ENCODE measurements at places on chromosomes 2 and 18.

DNA sequence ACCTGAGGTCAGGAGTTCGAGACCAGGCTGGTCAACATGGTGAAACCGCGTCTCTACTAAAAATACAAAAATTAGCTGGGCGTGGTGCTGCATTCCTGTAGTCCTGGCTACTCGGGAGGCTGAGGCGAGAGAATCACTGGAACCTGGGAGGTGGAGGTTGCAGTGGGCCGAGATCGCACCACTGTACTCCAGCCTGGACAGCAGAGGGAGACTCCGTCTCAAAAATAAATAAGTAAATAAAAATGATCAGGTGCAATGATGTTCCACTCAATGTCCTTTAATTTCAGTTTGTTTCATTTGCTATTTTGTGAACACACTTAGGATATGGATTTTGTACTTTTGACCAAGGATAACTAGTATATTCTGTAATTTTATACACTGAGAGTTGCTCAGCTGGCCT lies 9.3 kb downstream of the HADHA start:
- DNase-seq = no peak

DNA sequence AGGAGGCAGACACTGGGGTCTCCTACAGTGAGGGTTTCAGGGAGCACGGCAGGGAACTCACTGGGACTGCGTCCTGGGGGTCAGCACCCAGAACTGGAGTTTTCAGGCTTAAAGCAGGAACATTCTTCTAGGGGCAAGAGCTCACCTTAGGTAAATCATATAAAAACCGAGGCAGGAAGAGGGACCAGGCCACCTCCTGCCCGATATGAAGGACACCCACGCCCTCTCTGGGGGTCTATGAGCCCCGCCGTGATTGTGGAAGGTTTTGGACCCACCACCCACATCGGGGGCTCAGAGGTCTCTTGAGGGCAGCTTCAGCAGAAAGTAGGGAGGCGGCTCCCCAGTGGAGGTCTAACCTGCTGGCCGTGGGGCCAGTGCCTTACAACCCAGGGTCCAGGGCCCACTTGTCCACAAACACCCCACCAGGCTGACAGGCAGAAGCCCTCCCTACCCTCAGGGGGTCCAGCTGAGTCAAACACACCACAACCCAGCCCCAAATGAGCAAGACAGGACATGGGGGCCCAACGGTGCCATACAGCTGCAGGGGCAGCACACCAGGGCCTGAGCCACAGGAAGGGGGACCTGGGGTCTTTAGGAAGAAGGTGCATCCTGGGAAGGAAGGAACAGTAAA lies 25.3 kb downstream of the CROCC2 start:
- no peak for DNase-seq

GRCh38 chr2:139946690-139947089 lies 1166.5 kb upstream of the NXPH2 start:
- no peak for DNase-seq

GRCh38 chr18:58661423-58661822 lies 9.8 kb upstream of the MALT1 start:
- no peak for DNase-seq

GRCh38 chr2:239388236-239389151 lies 12.3 kb downstream of the HDAC4 start:
- DNase-seq = no peak

DNA sequence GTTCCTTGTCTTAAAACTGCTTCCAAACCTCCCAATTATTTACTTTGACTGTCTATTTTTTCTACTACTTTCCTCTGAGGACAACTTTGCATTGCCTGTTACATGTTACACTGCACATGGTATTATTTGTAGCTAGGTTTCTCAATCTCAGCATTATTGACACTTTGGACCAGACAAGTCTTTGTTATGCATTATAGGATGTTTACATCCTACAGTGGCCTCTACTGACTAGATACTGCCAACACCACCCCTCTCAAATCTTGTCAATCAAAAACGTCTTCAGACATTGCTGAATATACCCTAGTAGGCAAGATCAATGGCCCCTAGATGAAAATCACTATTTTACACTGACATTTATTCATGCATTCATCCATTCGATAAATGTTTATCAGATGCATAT lies 129.6 kb upstream of the DNAJC10 start:
- no peak for DNase-seq

GRCh38 chr18:3593381-3593903 lies 143.5 kb downstream of the TGIF1 start:
- no peak for DNase-seq

DNA sequence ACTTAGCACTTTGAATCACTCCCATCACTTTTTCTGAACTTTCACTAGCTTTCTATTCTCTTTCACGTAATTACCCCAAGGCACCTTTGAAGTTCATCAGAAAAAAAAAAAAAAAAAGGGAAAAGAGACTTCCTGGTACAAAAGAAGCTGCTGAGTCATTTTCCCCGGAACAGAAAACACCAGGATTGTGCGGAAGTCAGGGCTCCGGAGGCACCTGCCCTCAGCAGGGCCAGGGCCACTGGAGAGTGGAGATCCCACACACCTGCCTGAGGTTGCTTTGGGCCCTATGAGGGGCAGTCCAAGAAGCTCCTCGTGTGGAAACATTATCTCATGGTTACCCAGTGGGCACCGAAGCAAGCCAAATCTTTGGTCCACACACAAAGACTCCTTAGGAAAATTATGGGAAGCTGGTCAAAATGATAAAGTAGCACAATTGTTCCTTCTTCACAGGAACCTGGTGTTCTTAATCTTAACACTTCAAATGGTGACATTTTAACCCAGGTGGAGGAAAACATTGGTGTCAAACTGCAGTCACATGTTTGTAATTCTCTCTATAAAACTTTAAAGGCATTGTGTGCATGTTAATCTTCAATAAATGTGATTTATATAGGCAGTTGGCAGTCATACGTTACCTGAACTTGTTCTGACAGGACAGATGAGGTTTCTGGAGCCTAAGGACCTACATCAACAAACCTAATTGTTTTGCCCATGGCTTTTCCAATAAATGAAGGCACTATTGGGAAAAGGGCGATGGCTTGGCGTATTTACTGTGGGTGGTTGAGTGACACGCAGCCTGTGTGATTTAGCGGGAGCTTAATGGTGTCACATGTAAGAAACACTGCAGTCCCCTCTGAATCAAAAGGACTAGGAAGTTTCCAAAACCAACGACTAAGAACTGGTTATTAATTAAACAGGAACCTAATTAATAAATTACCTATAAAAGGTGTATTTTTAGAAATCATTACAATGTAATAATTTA lies 23.4 kb upstream of the FAM110C start:
- DNase-seq = no peak

DNA sequence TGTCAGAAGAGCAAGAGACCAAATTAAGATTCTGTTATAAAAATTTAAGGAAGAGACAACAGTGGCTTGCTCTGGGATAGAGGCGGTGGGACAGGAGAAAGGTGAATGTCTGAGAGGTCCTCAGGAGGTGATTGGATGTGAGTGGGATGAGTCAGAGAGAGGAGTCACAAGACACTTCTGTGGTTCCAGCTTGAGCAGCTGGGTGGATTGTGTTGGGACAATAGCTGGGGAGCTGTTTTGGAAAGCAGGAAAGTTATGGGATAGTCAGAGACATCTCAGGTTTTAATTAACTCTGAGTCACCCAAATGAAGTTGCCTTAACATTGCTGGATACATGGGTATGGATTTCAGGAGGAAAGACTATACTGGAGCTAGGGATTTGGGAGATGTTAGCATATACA lies 218.0 kb upstream of the TRIB2 start:
- DNase-seq = no peak

DNA sequence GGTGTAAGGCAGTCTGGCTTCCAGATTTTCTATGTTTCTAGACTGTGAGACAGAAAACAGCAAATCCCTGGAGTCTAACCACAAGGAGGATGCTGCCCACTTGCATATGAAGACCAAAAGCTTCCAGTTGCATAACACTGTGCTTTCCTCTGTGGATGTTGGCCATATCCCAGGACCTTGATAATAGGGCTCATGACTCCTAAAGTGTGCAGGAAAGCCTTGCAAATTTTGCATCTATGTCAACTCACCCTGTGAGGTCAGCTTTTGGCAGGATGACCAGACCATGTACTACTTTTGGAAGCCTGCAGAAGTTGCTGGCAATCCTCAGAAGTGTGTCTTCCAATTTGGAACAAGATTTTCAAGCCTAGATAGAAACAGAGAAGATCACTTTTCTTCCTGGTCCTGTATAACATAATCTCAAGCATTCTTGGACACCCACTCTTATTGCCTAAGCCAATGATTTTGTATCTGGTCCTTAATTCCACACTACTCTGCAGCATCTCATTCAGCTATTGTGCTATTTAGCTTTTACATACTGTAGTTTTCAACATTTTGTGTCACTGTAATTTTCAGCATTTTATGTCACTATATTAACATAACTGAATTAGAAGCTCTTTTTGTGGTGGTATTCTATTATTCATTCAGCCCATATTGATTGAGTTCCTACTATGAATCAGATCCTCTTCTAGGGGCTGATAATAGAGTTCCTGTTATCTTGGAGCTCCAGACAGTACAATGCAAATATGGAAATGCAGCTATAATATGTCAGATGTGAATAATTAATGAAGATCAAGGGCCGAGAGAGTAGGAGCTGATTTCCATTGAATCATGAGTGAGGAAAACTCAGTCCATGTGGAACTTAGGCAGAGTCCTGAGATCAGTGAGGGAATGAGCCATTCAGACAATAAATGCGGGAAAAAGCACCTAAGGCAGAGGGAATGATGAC lies 85.3 kb upstream of the RAB27B start:
- no peak for DNase-seq

DNA sequence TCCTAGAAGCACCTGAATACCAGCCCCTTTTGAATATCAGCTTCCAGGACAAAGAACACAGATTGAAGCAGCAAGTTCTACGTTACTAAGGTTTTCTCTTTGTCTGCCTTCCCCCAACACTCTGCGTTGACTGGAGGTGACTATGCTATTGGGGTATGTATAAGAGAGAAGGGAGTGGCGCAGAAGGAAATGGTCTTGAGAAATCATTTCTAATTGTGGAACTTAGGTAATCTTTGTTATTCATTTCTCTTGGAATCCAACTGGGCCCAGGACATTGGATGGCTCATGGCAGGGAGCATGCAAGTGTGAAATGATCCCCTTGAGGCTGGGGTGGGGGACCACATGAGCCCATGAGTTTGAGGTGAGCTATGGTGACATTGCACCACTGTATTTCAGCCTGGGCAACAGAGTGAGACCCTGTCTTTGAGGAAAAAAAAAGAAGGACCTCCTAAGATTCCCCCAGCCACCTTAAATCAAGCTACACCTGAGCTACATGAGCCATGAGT lies 29.7 kb downstream of the XDH start:
- DNase-seq = no peak

GRCh38 chr2:113698892-113699447 lies 57.5 kb downstream of the SLC35F5 start:
- DNase-seq = peak; percentile 35

DNA sequence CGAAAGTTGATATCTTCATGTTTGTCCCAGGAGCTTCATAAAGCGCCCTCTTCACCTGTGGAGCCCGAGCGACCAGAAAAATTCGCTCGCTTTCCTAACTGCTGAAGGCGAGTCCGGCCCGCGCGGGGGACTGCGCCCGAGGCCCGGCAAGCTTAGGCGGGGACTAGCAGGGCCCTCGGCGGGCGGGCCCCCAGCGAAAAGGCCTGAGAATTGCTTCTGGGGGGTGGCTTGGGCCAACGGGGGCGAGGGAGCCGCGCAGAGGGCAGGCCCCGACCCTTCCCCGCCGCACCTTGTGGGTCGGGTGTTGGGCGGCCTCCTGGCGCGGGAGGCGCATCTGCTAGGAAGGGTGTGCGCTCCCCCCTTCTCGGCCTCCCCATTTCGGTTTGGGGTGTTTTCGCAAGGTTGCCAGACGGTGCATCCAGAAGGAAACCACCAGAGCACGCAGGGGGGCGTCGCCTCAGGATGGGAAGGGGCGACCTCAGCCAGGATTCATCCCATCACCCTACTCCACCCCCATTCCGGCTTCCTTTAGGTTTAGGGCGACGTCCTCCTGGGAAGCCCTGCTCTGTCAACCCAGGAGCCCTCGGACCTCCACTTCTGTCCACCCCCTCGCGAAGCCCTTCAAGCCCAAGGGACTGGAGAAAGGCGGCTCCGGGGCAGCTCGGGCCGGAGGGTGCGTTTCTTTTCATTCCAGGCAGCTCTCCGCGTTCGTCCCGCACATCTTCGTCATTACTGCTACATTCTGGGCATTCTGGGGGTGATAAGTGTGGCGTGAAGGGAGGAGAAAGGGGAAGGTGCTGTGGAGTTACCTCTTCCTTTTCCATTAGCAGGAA lies 9.1 kb downstream of the SP9 start:
- DNase-seq = no peak

GRCh38 chr2:95240556-95240955 lies 33.2 kb downstream of the ZNF892 start:
- no peak for DNase-seq

- DNase-seq = no peak
Observed at GRCh38 chr18:65752625-65753325, 2.0 kb downstream of the CDH7 start.

- no peak for DNase-seq
Observed at GRCh38 chr2:161415987-161416707, at the start of gene TBR1. Gene TBR1, plus strand, starts transcription at chr2:161416297. Its CDS starts 114 bp downstream, at chr2:161416411.

DNA sequence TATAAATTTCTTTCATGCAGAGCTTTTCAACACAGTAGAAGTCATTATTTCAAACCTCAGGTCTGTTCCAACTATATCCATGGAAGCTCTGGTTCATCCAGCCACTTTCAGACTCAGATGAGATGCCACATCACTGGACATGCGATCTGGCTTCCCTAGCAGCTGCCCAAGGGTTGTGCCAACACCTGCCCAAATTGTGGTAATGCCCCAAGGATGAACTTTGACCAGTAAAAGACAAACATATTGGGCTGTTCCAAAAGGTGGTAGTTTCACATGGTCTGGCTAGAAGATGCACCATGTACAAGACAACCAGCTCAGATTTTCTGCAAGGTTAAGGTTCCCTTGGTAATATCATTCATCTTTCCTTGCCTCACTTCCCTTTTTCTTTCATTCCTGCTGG lies 101.9 kb downstream of the THADA start:
- no peak for DNase-seq

DNA sequence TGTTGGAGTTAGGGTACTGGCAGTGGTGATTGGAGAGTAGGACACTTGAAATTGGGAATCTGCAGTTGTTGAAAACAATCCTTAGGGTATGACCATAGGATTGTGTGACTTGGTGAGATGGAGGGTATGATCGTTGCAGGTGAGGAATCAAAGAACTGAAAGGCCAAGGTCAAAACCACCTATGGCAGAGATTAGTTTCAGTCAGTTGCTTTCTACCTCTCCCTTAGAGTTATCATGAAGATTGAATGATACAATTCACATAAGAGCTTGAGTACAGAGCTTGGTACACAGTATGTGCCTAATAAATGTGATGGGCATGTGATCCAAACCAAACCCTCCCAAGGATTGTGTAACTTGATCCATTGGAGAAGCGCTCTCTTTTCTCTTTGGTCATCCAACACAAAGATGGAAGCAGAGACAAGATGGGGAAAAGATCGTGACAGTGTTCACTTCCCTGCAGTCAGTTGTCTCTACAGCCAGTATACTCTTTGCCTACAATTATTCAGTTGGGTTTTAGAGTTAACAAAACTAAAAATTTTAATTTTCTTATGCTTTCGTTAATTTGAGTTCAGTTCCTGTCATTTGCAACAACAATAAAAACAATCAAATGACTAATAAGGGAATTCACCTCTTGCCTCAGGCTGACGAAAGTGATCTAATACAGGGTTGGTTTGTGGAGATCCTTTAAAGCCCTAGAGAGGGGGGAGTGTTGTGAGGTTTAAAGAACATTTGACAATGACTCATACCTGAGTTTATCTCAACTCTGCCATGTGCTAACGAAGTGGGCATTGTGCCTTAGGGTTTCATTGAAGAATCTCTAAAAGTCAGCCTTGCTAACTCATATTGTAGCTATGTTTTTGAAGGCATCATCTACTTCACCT lies 14.8 kb upstream of the SMAD2 start:
- no peak for DNase-seq

All from CD8-positive, alpha-beta T cell (primary cell).